ENCODE measurements at places on chromosomes 6 and 20.
A peak's percentile ranks its signal among the peaks of the same experiment; 100 is the strongest.

DNA sequence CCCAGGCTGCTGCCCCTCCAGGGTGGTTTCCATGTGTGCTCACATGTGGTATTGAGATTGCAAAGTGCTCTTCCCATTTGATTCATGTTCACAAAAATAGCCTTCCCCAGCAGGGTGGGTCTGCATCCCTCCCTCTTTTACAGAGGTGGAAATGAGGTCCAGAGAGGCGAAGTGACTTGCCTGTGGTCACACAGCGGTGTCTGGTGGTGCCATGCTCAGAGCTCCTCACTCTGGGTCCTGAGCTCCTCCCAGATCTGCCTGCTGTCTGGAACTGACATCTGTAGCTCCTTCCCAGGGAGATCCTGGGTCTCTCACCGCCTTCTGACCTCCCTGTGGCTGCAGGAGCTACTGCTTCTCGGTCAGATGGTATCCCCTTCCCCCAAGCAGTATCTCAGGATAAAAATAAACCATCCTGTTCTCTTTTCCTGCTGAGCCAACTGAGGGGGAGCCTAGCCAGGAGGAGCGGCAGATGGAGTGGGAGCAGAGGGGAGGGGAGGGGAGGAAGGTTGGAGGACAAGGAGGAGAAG is 11.9 kb downstream of the CD40 start:
- DNase-seq: no peak

GRCh38 chr20:21109144-21109543 is 3.0 kb upstream of the LINC00237 start:
- no peak for DNase-seq

GRCh38 chr6:80942911-80943310 is 809.6 kb downstream of the TENT5A start:
- DNase-seq: peak; percentile 53

GRCh38 chr20:8457978-8458377 is 325.9 kb downstream of the PLCB1 start:
- no peak for DNase-seq

DNA sequence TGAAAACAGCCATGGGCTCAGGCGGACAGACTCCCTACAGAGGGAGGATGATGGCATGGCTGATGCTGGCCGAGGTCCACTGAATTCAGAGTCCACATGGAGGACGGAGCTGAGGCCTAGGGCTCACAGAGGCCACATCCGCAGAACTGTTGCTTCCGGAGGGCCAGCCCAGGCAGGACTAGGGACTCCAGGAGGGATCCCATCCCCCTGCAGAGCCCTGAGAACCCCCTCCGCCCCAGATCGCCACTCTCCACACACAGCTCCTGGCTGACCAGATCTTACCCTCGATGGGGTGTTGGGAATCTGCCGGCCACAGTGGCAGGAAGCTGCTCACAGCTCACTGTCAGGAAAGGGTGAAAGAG is 399.2 kb downstream of the TAF4 start:
- no peak for DNase-seq

DNA sequence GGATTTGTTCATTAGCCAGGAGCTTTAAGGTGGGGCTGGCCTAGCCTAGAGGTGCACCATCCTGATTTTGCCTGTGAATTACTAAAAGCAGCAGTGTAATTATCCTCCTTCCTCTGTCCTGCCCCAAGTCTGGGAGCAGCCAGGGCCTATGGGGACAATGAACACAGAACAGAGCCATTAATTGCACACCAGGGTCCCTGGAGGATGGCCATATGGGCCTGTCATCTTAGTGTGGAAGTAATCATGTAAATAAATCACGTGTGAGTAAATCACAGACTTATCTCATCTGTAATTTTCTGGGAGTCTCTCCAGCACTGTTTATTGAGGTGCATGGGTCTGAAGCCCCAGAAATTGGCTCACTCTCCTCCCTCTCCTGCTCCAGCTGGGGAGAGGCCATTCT is 176.3 kb downstream of the LRFN2 start:
- no peak for DNase-seq

GRCh38 chr20:38725148-38725901 is 1.0 kb downstream of the SLC32A1 start:
- no peak for DNase-seq

GRCh38 chr6:52399511-52400312 is 20.4 kb upstream of the EFHC1 start:
- no peak for DNase-seq

GRCh38 chr6:117607511-117607910 is 5.2 kb upstream of the GOPC start:
- no peak for DNase-seq

DNA sequence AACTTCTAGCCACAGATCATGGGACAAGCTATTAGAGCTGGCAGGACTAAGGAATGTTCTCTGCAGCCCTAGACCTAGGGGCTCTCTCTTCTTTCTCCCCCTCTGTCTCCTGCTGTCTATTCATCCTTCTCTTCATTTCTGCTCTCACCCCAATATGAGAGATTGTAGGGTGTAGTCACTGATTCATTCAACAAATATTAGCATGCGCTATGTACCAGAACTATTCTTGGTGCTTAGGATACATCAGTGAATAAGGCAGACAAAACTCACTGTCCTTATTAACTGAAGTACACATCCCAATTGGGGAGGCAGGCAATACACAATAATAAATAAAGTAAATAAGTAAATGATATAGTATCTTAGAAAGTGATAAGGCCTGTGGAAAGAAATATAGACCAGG is 14.7 kb upstream of the SIRPB2 start:
- DNase-seq: no peak

DNA sequence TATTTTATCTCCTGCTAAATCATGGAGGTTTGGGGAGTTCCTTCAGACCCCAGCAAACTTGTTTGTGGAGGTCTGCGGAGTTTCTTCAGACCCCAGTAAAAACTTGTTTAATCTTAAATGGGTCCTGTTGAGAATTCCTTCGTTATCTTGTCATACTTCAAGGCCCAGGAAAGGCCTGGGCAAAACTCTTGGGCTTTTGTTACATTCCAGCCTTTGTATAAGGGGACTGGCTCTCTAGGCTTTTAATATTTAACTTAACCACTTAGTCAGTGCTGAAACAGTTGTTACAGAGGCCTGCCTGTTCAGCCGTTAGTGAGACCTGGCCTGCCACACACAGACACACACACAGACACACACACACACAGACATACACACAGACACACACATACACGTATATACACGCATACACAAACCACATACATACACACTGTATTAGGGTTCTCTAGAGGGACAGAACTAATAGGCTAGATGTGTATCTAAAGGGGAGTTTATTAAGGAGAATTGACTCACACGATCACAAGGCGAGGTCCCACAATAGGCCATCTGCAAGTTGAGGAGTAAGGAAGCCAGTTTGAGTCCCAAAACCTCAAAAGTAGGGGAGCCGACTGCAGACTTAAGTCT is 21.3 kb upstream of the CST3 start:
- no peak for DNase-seq

DNA sequence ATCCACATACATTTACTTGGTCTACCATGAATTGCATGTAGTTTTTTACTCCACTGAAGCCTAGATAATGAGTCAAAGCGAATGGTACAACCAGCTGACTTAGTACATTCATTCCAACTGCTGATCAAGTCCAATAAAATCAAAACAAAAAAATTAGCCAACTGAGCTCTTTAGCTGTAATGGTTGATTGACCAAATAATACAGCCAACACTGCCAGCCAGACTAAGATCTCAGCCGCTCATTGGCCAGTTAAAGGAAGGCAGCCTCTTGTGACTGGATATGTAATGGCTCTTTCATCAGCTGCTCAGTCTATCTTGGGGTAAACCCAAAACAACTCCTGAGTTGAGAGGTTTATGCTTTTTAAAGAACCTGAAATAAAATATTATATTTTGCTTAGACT is 204.3 kb upstream of the RSPO3 start:
- DNase-seq: no peak

DNA sequence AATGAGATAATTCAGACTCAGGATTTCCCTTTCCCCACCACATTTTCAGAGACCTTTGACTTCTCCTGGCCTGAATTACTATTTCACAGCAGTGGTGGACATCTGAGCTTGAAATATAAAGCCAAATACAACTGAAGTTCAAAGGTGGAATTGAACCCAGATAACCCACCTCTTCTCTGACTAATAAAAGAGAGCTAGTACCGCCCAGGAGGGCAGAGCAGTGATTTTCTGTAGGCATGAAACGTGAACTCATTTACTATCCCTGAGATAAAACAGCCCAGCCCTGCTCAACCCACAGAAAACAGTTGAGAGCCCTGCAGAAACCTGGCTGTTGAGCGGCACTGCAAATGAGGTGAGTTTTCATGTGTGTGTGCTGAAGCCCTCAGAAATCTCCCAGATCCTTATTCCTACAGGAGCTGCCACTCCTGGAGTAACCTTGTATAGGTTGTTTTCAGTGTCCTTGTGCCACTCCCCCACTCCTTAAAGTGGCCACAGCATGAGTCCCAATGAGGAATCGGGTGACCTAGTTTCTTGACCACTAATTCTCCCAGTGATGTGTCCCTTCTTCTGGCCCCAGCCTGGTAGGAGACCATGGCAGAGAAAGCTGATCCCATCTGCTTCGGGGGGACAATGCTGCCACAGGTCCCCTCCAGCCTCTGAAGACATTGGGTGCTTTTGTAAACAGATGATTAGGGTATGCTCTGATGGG is 99.2 kb downstream of the NOL4L start:
- DNase-seq: no peak

DNA sequence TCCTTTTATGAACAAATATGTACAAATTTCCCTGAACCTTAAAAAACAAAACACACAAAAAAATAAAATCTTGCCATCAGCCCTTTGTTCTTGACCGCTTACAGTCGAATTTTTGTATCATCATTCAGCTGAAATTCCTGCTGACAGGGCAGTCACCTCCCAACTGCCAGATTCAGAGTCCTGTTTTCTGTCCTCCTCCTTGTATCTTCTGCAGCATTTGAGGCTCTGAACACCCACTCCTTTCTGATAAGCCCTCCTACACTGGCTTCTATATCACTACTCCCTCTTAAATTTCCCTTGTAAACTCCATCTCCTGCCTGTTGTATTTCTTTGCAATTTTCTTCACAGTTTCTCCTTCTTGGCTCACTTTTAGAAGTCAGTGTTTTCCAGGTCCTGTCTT is 77.8 kb upstream of the CCN6 start:
- DNase-seq: no peak

DNA sequence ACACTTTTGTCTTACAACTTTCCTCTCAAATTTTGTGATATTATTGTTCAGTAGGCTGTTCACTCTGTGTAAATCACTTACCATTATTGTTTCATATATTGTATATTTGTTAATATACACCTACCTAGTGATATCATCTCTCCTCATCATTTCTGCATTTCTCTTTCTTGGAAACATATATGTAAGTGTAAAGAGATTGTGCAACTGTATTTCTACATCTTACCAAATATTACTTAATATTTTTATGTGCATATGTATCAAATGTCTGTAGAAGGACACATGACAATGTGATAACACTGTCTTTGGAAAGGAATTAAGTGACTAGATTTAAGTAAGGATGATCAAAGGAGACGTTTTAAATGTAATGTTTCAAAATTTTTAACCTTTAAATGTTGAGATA is 30.2 kb downstream of the ZNF322 start:
- no peak for DNase-seq

DNA sequence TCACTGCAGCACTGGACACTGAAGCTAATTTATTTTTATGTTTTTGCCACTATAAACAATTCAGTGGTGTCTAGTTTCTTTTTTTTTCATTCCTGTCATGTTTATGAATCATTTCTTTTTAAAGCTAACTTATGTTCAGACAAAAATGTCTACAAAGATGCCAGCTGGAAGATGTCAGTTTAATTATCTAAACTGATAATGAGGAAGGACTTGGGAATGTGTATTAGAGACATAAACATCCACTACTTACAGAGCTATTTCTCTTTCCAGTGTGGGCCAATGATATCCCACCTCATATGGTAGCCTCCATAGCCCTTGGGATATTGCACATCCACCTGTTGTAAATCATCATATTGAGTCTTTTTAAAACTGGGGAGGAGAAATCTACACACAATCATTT is 132.1 kb upstream of the FAM184A start:
- no peak for DNase-seq

- no peak for DNase-seq
Measured at GRCh38 chr6:5995658-5995948, 11.1 kb downstream of the NRN1 start.

DNA sequence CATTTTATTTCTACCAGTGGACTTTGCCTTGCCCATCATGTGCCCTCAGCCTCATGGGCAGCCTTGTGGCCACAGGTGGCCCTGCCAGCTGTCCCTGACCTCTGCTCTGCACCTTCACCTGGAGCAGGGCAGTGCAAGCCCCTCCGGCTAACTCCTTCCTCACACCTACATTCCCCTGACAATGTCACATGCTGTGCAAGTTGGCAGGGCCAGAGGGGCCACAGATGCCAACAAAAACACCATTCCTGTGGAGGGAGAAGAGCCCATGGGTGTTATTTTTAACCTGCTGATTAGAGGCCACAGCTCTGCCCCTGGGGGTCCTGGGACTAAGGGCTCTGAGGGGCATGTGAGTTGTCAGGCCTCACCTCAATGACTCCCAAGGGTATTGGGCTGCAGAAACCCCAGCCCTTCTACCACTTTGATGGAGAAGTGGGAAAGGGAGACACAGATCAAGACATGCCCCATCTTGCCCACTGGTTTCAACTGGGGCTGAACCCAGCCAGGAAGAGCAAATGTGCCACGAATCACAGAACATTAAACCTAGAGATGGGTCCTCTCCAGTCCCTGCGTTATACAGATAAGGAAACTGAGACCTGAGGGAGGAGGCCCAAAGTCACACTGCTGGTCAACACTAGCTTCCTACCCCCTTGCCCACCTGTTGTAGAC is 65.0 kb downstream of the MRPL14 start:
- no peak for DNase-seq

DNA sequence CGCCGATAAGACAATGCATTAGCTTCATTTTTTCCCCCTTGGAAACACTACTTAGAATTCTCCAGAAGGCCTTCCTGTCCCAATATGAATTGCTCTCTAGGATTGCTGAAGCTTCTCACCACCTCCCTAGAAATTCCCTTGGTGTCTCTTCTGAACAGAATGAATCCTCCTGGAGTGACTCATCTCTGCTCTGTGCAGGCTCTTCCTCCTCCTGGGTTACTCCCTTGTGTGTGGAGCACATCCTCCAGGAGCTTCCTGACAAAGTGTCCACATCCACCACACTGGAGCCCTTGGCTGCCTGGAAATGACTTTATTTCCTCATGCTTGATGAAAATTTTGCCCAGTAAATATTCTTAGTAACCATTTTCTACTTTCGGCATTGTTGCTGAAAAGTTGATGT is 54.4 kb downstream of the DTNBP1 start:
- no peak for DNase-seq

- no peak for DNase-seq
Measured at GRCh38 chr6:139881236-139881635, 506.8 kb upstream of the CITED2 start.

DNA sequence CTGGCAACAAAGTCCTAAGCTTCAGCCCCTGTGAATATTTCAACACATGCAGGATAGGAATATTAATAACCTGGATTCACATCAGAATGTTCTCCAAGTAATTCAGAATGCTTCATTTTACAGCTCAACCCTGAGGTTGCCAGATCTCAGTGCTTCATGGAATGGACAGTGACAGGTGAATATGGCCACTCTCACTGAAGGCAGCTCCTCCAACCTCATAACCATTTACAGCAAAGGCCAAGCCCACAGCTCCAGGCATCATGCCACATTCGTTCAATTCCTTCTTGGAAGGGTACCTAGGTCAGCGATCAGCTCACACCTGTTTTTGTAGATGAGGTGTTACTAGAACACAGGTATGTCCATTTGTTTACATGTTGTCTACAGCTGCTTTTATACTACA is 17.1 kb downstream of the CLIC5 start:
- no peak for DNase-seq

- no peak for DNase-seq
Measured at GRCh38 chr6:154502553-154502952, 7.9 kb downstream of the CNKSR3 start.

- DNase-seq: no peak
Measured at GRCh38 chr20:62311832-62312661, 9.2 kb downstream of the ADRM1 start.
